SW480 (cell line): ENCODE measurements at places on chromosomes 1 and 21.

DNA sequence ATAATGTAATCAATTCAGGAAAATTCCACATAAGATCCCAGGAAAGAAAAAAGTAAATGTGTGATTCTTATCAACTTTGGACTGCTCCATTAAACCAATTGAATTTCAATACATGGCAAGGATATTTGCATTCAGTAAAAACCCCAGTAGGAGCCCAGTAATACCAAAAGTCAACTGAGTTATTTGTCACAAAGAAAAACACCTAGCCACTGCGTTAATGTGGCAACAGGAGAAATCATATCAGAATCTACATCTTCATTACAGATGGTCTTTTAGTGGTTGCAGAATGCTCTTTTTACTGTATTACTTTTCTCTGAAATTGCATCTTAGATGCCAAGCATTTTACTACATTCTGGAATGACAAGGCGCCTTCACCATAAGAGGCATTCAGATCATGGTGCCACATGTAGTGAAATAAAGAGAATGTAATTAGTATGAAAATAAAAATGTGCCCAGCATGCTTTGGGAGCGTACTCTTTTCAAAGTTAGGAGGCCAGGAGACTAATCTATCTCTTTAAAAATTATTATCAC is 180.7 kb downstream of the PATJ start:
- DNase-seq = no peak

GRCh38 chr1:65467536-65467935 is 47.1 kb downstream of the LEPR start:
- DNase-seq = peak; percentile 51

- no peak for DNase-seq
Measured at GRCh38 chr1:191490303-191490702, 668.0 kb upstream of the RGS18 start.

DNA sequence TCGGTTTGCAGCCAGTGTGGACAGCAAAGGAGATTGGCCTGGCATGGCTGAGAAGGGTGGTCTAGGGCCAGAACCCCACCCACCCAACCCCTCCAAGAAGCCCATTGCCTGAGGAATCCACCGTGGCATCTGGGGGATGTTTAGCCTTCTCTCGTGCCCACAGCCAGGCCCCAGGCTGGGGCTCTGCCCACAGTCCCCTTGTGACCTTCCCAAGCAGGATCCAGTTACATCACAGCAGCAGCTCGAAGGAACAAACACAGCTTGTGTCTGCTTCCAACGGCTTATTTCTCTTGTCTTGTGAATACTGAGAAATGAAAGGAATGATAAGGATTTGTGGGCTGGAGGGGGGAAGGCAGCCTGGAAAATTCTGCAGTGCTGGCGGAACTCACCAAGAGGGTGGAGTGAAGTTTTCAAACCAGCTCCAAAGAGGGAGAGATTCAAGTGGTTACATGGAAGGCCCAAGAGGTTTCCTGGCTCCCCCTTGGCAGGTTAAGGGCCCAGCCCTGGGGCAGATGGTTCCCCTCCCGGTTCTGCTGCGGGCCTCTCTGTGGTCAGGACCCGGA is 61.6 kb downstream of the DHRS3 start:
- DNase-seq = peak; percentile 76

DNA sequence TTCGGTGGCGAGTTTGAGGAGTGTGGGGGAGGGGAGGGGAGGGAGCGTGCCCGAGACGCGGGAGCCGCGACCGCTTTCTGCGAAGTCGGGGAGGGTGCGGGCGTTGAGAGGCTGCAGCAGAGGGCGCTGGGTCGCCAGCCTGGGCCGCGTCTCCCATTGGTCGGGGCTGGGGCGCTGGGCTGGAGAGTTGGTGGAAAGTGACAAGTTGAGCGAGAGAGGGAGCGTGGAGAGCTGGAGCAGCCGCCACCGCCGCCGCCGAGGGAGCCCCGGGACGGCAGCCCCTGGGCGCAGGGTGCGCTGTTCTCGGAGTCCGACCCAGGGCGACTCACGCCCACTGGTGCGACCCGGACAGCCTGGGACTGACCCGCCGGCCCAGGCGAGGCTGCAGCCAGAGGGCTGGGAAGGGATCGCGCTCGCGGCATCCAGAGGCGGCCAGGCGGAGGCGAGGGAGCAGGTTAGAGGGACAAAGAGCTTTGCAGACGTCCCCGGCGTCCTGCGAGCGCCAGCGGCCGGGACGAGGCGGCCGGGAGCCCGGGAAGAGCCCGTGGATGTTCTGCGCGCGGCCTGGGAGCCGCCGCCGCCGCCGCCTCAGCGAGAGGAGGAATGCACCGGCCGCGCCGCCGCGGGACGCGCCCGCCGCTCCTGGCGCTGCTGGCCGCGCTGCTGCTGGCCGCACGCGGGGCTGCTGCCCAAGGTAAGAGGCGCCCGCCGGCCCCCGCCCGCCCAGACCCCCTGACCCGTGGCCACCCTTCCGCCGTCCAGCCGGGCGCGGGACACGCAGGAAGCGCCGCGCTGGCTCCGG is at the start of gene ROR1:
Gene ROR1 (plus strand): TSS at position 203 of the 802 bp plus-strand sequence.
- peak; percentile 81 for DNase-seq

DNA sequence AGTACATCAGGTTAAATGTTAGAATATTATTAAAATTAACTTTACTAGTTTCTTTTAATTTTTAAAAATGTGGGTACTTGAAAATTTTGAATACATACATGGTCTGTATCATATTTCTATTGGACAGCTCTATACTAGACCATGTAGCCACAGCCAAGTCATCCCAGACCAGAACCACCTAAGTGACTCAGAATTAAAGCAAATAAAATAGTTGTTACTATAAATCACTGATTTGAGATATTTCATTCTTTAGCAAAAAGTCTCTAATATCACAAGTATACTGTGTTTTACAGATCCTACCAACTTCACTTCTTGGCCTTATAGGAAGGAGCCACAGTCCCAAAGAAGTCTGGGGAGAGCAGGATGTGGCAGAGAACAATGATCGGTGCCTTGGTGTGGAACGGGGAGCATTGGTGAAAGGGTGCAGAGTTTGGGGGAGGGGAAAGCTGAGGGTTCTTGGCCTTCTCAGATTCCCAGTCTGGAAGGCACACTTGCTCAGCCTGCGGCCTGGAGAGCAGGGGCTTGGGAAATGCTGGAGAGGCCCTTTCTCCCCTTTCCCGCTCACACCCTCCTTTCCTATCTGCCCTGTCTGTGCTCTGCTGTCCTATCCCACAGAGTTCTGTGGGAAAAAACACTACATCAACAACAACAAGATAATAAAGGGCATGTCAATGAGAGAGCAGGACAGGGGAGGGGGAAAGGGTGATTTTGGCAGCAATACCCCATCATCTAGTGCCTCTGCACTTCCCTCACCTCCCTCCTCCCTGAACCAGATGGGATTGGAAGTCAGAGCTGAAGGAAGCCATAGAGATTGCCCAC is 122.1 kb downstream of the NGF start:
- DNase-seq = no peak

GRCh38 chr1:184972315-184973055 is 1.8 kb downstream of the NIBAN1 start:
- no peak for DNase-seq

GRCh38 chr1:9115351-9116205 is 13.3 kb downstream of the GPR157 start:
- DNase-seq = no peak
